Retina (tissue), 1 donor: ENCODE measurements at places on chromosomes 13 and 19.

DNA sequence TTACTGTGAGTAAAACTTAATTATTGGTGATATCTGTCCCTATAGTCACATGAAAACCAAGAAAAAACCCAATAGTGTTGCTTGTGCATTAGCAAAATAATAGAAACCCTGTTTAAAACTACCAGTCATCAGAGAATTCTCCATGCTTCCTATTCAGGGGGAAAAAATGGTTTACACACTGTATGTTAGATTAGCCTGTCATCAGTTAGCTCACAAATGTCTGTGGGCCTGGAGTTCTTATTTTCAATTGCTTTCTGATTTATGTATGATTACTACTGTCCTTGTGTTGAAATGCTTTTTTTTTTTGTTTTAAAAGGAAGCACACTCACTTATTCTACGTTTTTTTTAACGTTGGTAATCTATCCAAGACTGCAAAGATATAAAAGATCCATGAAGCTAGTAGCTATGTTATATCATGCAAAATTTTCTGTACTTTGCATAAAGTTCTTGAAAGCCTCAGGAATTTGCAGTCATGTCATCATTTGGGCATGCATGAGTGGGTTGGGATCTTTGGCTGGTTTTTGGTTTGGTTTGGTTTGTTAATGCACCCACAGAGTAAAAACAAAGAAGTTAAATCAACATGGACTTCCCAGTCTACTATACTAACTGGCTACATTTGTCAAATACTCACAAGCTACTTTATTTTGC is 25.9 kb downstream of the RXFP2 start:
- no peak for DNase-seq

DNA sequence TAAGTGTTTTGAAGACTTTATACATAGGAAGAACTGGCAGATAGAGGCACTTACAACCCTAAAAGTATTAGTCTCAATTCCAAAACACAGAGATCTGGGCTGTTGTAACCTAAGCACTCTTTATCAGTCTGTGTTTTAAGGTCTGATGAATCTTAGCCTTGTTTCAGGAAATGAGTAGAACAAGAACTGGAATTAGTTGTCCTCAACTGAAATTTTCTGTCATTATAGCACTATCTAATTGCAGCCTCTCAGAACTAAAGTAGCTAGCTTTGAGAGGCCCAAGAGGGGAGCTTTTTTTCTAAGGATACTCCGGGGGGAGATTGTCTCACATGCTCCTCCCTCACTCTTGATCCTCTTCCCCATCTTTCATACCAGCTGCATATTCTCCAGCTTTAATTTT is 13.1 kb downstream of the HNRNPM start:
- DNase-seq: no peak

DNA sequence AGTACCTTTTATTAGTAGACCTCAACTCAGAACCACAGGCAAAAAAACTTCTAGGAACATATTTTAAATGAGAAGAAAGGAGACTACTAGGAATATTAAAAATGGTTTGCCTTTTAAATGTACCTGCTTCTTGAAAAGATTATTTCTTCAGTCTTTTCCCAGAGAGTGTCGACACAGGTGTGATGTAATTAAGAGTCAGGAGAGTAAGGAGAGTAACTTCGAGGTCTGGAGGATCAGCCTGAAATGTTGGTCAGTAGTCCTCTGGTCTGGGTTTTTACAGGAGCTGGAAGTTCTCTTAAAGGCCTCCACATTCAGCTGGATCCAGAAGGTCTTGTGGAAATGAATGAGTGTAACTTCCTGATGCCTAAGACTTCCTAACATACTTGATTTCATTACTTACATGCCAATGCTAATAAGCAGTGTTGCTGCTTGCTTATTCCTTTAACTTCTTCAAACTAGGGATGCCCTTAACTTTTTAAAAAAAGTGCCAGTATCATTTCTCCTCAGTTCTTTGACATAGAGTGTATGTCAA is at the start of gene KCTD4:
KCTD4 (minus strand) TSS at position 345 of the 532 bp plus-strand sequence. CDS start 6,478 bp downstream, outside the sequence.
- DNase-seq: no peak

- DNase-seq: no peak
These were observed 64.9 kb downstream of the HSPH1 start for GRCh38 chr13:31096654-31097302.

DNA sequence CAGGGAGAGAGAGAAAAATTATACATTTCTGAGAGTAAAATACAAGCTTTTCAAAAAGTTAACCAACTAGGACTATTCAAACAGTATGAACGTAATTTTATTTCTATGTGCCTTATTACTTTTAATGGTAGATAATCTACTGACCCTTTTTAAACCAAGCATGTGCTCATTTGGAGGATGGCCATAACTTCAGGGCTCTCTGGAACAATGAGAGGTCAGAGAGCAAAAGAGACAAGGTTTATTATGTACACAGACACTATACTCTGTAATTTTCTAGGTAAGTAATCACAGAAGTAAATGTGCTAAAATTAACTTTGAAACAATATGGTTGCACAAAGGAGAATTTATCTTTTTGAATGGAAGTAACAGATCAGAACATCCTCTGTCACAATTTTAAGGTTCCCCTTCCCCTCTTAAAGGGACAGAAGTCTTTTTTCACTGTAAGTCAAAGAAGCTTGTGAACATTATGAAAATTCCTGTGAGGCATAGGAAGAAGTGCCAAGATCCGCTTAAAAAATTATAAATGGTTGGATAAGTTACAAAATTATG is 1.0 kb downstream of the POSTN start:
- DNase-seq: no peak

GRCh38 chr13:71274923-71275608 is 591.9 kb downstream of the DACH1 start:
- no peak for DNase-seq
